NCI-H446 treated with DMSO at 0.1 percent for 48 hours (cell line): ENCODE measurements at places on chromosomes 2 and 18.

GRCh38 chr2:72157871-72158771 is 10.5 kb upstream of the CYP26B1 start:
- no peak for DNase-seq

DNA sequence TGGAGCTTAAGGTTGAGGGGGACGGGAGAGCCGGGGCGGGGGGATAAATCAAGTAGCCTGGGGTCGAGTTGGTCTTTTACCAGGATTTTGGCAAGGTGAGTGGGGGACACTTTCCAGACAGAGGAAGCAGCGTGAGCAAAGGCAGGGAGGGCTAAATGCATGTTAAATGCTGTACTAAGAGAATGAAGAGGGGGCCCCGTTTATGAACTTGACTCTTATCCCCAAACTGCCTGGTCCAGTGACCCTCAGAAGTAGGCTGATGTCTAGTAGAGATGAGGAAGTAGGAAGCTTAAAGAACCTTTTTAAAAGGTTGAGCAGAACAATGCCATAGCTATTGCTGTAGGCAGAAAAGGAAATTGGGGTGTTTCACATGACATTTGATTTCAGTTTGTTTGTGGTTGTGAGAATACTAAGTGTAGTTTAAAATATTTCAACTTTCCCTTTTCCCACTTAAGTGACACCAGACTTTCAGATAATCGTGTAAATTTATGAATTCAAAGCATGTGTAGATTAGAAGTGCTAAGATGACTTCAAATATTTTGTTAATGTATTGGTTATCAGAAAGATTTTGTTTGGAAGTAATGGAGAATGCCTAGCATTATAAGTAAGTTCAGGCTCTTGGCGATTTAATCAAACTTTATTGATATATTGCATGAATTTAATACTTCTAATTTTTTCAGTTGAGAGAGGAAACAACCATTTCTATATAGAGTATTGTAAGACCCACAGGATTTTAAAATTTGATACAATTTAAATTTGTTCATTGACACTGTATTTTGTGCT is 1.8 kb downstream of the REL start:
- no peak for DNase-seq

- DNase-seq = no peak
Measured at GRCh38 chr18:6558446-6559156, 143.9 kb upstream of the L3MBTL4 start.

GRCh38 chr2:10269711-10270610 is 32.7 kb upstream of the HPCAL1 start:
- no peak for DNase-seq

DNA sequence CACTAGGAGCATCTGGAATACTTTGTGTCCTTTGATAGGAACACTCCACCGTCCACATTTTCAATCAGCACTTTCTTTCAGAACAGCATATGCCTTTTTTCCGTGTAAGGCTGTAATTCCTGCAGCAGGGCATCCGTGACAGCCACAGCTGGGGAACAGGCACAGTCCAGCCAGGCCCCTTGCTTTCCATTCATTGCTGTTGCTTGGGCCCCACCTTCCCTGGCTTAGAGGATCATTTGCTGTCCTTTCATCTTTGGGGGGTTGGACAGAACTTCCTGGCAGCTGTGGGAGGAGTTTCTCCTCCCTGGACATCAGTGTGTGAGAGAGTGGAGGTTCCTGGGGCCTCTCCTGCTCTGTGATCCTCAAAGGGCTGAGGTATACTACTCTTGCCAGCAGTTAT is 49.7 kb upstream of the ITM2C start:
- no peak for DNase-seq

GRCh38 chr2:96163415-96163767 is 18.2 kb upstream of the DUSP2 start:
- DNase-seq = no peak

DNA sequence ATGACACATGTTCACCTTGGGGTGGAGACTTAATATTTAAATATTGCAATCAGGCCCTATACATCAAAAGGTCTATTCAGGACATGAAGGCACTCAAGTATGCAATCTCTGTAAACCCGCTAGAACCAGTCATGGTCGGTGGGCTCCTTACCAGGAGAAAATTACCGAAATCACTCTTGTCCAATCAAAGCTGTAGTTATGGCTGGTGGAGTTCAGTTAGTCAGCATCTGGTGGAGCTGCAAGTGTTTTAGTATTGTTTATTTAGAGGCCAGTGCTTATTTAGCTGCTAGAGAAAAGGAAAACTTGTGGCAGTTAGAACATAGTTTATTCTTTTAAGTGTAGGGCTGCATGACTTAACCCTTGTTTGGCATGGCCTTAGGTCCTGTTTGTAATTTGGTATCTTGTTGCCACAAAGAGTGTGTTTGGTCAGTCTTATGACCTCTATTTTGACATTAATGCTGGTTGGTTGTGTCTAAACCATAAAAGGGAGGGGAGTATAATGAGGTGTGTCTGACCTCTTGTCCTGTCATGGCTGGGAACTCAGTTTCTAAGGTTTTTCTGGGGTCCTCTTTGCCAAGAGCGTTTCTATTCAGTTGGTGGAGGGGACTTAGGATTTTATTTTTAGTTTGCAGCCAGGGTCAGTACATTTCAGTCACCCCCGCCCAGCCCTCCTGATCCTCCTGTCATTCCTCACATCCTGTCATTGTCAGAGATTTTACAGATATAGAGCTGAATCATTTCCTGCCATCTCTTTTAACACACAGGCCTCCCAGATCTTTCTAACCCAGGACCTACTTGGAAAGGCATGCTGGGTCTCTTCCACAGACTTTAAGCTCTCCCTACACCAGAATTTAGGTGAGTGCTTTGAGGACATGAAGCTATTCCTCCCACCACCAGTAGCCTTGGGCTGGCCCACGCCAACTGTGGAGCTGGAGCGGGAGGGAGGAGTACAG is 108.1 kb downstream of the XRCC5 start:
- no peak for DNase-seq

DNA sequence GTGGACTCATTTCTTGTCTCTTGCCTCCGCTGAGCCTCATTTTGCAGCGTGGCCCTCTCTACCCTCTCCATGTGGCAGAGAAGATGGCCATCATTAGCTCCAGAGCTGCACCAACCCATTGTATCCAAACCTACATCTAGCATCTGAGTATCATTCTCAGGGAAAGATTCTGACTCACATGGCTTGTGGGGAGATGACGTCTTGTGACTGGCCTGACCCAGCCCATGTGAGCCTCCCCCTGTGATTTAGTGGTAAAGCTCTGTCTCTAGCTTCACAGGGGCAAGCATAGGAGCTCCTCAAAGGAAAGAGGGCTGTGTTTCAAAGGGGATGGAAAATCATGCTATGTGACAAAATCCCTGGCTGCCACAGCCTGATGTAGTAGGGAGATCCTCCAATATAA is 87.4 kb upstream of the RBMS1 start:
- no peak for DNase-seq

GRCh38 chr2:119223521-119224390 is at the start of gene STEAP3:
Gene STEAP3 (plus strand): TSS chr2:119223834. CDS start chr2:119231013, 7,179 bp downstream.
- DNase-seq = no peak

- no peak for DNase-seq
Measured at GRCh38 chr2:186533717-186534116, 47.7 kb downstream of the ZC3H15 start.

DNA sequence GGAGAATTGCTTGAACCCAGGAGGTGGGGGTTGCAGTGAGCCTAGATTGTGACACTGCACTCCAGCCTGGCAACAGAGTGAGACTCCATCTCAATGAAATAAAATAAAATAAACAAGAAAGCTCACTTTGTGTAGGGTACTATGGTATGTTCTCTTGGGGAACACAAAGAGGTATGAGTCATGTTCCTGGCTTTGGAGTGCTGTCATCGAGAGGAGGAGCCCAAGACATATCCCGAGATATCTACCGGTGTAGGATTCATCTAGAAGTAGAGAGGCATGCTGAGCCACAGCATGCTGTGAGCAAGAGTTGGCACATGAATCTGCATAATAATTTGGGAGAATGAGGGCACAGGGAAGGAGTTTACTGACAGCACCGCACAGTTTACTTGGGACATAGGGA is 244.9 kb upstream of the EPHA4 start:
- DNase-seq = no peak

DNA sequence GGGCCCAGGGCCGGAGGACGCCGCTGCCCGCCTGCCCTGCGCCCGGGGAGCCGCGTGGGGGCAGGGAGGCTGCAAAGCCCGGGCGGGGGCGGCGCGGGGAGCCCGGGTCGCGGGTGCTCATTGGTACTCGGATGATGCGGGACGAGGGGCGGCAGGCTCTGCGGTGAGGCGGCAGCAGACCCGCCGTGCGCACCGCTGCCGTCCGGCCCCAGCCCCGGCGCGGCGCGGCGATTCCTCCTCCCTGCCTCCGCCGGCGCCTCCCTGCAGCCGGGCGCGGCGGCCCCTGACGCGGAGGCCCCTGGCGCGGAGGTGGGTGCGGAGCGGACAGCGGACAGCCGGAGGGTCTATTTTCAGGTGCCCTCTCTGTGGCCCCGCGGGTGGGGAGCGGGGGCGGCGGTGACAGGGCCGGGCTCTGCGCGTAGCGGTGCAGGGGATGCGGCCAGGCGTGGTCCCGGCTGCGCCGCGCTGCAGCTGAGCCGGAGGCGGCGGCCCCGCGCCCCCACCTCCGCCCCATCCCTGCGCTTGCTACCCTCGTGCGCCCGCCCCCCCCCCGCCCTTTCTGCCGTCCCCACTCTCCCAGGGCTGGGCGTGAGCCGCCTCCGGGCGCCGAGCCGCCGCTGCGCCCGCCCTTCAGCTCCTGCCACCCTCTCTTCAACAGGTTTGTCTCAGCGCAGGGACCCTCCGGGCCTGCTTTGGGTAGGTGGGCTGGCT is 640 bp downstream of the SPTBN1 start:
- DNase-seq = peak; percentile 17

DNA sequence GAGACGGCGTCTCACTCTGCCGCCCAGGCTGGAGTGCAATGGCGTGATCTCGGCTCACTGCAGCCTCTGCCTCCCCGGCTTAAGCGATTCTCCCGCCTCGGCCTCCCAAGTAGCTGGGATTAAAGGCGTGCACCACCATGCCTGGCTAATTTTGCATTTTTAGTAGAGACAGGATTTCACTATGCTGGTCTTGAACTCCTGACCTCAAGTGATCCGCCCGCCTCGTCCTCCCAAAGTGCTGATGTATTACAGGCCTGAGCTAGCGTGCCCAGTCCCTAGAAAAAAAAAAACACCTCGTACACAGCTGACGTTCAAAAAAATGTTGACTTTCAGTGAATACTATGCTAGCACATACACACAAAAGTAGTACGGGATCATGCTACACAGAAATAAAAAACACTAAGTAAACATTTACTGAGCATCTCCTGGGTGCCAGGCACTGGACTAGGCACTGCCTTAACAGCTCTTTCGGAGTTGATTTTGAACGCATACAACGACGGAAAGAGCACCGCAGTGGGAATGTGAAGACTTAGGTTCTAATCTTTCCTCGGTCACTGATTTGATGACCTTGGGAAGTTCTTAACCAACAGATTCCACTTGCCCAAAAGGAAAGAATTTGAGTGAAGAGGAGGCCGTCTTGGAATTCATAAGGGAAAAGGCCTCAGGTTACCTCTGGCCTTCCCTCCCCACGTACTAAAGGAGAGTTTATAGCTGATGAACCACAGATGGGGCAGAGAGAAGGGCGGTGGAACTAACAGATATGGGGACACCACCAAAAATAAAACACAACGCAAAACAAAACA is 1.1 kb downstream of the DNAJC27 start:
- no peak for DNase-seq

DNA sequence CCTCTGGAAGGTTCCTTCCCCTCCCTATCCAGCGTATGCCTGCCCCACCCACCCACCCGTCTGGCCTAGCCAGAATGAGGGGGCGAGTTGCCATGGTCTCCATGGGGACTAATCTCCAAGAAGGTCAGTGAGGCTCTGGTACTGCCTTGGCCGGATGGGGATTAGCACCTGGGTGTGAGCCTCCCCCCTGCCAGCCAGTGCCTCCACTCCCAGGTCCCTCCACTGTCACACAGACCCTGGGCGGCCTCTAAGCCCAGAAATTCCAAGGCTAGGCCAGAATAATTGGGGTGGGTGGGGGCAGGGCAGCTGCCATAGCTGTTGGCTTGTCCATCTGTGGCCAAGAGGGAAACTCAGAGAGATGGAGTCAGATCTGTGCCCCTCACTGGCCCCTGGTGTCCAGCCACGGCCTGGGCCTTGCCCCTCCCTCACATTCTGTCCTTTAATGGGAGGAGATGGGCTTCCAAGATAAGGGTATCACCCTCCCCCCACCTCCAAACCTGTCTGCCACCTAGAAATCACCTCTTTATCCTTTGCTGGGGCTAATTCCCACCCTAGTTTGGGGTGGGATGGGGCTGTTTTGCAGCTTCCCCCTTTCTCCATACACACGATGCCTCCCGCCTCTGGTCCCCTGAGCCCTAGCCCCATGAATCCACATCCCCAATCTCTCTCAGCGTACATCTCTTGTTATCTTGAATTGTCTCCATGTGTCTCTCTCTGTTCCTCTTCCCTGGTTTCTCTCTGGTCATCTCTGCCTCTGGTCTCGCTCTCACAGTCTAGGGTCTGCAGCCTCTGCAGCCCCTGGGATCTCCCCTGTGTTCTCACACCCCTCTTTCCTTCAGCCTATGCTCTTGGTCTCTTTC is 6.0 kb upstream of the CRYBA2 start:
- DNase-seq = no peak

DNA sequence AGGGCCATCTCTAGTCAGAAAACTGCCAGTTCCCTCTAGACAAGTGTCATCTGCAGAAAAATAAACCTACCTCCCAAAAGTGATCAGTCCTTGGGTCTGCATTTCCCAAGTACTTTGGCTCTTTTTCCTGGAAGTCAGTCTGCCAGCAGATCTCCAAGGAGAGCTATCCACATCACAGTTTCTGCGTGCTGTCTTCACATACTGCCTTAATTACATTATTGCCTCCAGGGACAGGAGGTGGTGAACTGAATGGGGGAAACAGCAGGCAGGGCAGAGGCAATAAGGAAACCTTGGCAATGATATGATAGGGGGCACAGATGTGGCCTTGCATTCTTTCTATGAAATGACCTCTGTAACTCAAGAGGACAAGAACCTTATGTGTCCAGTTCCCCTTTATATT is 105.9 kb upstream of the SIX2 start:
- no peak for DNase-seq

DNA sequence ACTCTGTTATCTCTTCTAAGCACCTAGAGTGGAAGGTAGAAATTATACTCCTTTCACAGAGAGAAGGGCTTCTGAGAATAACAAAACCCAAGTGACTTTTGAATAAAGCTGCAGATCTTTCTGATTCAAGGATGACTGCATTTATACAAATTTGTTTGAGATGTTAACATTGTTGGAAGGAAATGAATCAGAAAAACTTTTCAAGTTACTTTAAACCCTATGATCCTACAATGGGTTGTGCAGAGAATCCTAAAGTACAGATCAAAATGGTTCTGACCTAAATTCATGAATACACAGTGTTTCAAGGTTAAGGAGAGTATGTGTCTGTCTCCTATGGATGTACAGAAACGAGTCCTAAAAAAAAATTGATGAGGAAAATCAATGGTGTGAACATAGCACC is 1.8 kb downstream of the RFTN2 start:
- DNase-seq = no peak

- no peak for DNase-seq
Measured at GRCh38 chr18:65755616-65756015, 4.8 kb downstream of the CDH7 start.

DNA sequence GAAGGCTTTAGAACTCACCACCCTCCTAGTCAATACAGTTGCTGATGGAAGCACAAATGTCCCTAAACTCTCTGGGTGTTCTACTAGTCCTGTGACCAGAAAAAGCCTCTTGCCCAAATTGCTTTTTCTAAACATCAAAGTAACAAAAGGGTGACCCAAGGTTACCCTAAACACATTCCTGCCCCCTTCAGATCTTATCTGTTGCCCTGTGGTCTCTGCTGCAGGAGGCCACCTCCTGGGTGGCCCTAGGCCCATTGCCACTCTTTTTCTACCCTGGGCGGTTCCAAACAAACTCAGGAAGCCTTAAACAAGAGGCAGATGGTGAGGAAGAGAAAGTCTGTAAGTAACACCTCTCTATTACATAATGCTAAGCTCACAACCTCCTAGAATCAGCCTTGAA is 3.3 kb downstream of the RNF152 start:
- DNase-seq = no peak
